ENCODE measurements at places on chromosomes 3 and 15.

DNA sequence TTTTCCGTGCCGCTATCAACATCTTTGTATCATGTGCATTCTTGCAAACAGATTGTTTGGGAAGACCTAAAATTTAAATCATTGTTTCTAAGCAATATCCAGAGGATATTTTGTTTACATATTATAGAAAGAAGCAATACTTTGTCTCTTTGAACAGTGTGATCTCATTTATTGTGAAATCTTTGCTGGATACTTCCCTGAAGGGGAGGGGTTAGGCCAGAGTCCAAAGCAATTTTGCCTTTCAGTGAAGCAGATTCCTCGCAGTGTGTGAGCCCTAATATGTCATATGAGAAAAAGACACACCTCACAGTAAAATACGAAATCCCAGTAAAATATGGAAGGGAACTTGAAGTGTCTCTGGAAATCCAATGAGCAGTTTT is 158.7 kb upstream of the SLCO3A1 start:
- no peak for DNase-seq

DNA sequence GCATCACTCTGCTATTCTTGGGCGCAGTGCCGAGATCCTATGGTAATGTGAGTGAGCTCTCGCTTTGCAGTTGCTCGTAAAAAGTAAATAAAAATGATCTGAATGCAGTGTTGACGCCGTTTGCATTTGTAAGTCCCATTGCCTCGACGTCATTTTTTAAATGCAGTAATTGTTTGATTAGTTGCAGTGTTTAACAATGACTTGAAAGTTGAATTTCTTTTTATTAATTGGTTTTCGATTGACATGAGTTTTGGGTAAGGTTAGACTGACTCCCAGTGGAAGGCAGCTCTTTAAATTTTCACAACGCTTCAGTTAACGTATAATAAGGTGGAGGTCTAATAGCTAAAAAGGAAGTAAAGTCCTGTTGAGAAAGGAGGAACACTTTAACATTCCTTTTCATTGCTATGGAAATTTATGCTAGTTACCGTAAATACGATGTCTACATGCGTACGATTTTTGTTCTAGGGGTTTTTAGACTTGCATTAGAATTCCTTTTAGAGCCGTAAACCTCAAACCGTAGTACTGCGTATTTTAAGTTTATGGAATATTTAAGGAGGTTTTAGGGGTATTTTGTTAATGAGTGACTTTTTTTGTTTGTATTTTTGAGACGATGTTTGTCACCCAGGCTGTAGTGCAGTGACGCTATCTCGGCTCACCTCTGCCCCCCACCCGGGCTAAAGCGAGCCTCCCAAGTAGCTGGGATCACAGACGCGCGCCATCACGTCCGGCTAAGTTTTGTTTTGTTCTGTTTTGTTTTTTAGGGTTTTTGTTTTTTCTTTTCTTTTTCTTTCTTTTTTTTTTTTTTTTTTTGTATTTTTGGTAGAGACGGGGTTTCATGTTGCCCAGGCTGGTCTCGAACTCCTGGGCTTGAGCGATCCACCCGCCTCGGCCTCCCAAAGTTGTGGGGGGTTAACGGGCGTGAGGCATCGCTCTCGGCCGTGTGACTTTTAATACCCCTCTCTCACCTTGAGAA is 1.4 kb downstream of the MORF4L1 start:
- DNase-seq = no peak

GRCh38 chr15:77821188-77821958 is 188.7 kb upstream of the LINGO1 start:
- DNase-seq = peak; percentile 37

GRCh38 chr3:127157171-127157828 is 35.6 kb upstream of the PRR23E start:
- no peak for DNase-seq

DNA sequence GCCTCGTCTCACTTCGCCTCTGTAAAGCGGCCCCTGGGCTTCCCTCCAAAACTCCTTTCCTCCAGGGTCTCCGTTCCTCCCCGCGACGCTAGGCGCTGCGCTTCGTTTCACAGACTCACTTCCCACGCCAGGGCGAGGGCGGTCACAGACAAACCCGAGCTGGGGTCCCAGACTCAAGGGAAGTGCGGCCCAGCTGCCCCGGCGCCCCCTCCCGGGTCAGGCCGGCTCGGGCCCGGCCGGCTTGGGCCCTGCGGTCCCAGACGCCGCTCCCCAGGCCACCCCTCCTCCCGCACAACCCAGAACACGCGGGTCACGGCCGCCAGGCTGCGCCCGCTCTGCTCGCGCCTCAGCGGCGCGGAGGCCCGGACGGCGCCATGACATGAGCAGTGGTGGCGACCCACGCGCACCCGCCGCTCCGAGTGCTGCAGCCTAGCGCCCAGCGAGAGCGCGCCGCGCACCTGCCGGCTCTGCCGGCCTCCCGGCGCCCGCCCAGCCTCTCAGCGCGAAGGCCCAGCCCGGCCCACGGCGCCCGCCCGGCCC is 547 bp downstream of the NUP210 start:
- DNase-seq = no peak

- no peak for DNase-seq
Observed at GRCh38 chr3:130661140-130661891, 85.3 kb downstream of the PIK3R4 start.

DNA sequence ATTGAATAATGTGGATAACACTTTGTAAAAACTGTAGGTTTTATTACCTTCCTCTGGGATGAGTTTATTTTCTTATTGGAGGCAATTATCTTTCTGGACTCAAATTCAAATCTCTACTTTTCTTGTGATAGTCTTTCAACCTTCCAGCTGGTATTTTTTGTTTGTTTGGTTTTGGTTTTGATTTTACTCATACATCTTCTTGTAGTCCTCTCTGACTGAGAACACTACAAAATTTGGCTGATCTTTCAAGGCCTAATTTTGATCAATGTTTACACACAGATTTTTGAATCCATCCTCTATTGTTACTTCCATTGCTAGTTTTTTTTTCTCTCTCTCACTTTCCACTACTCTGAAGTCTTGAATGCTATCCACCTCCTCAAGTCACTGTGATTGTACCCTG is 303.8 kb upstream of the NECTIN3 start:
- no peak for DNase-seq

GRCh38 chr3:113953677-113954076 is 5.9 kb downstream of the ZDHHC23 start:
- no peak for DNase-seq

GRCh38 chr3:8557298-8557697 is 55.7 kb downstream of the LMCD1 start:
- DNase-seq = no peak

- DNase-seq = no peak
Observed at GRCh38 chr3:140395134-140396075, 282.5 kb upstream of the TRIM42 start.

- no peak for DNase-seq
Observed at GRCh38 chr3:88137836-88138235, 11.9 kb upstream of the C3orf38 start.

DNA sequence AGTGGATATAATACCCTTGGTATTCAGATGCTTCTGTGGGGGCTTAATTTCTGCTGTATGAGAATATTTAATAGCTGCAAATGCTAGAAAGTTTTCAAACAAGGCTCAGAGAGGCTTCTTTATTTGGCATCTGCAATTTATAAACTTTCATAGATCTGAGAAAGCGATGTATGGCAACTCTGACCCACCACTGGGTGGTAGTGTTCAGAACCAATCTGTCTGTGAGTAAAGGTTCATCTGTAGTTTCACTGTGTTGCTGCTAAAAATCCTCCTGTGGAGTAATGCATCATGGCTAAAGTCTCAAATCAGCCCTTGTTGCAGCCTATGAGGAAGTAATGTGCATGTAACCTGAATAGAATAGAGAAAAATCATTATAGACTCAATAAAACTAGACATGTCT is 47.4 kb downstream of the CLSTN2 start:
- no peak for DNase-seq

GRCh38 chr3:68249265-68249664 is 594.9 kb upstream of the SUCLG2 start:
- DNase-seq = no peak

- peak; percentile 26 for DNase-seq
Observed at GRCh38 chr3:102536456-102536855, 101.6 kb downstream of the ZPLD1 start.

DNA sequence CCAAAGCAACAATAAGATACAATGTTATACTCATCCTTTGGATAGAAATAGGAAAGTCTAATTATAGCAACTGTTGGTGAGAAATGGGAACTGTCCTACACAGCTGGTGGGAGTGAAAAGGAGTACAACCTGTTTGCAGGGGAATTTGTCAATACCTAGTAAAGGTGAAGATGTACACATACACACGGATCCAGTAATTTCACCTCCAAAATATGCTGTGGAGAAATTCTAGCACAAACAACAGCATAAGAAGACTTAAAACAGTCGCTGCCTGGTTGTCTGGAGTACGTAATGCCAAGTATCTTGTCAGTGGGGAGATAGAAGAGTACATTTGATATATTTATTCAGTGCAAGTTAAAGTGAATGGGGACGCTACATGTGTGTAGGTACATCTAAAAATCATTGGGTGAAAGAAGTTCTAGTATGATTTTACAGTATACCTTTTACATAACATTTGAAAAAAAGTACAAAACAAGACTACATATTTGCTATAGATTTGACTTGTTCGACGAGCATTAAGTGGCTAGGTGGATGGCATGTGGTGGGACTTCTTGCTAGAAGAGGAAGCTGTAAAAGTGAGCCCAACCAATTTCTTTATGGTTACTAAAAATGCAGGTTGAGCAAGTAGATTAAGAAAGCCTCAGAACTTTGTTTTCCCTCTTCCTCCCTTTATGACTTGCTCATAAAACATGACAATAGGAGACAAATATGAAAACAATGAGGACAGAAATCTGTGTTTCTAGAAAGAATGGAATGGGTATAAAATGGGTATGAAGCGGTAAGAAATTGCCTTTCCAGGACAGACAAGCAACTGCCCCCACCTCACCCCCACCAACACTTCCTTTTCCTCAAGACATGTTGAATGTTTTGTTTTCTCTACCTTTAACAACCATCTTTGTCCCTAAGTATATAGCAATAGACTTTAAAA is 50.2 kb upstream of the CCR4 start:
- DNase-seq = no peak

- DNase-seq = no peak
Observed at GRCh38 chr3:132650153-132650552, 9.5 kb downstream of the ACAD11 start.

DNA sequence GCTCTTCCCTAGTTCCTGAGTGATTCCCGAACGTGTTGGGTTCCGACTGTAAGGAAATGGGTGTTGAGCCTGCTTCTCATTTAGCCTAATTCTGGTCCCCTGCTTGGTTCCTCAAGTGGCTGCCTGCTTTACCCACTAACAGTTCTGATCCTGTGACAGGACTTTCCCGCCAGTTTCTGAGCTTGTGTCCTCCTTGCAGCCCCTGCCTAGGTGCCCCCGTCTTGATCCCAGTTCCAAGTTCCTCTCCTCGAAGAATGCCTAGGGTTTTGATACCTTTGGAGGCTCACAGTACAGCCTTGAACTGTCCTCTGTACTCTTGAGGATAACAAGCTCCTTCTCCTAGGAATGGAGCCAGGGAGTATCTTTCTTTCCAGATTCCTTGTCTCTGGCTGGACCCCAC is 12.0 kb upstream of the RASGRF1 start:
- DNase-seq = no peak

DNA sequence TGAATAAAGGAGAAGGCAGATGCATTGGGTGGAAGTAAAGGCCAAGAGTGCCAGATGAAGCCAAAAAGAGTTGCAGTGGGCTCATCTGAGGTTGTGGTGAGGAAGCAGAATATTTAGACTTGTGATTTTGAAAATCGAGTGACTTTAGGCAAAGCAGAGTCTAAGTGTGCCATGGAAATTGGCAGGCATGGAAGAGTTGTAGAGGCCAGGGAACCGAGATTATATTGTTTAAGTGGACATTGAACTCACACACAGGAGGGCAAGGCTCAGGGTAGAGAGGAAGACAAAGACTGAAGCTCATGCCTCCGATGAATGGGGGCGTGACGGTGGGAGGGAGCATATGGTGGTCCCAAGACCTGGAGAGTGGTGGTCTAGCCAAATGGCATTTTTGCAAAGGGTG is 347.5 kb downstream of the EPHB1 start:
- DNase-seq = no peak

- no peak for DNase-seq
Observed at GRCh38 chr15:94677202-94677790, 445.9 kb downstream of the MCTP2 start.

GRCh38 chr3:3800685-3801493 is 1.7 kb downstream of the LRRN1 start:
- DNase-seq = no peak

DNA sequence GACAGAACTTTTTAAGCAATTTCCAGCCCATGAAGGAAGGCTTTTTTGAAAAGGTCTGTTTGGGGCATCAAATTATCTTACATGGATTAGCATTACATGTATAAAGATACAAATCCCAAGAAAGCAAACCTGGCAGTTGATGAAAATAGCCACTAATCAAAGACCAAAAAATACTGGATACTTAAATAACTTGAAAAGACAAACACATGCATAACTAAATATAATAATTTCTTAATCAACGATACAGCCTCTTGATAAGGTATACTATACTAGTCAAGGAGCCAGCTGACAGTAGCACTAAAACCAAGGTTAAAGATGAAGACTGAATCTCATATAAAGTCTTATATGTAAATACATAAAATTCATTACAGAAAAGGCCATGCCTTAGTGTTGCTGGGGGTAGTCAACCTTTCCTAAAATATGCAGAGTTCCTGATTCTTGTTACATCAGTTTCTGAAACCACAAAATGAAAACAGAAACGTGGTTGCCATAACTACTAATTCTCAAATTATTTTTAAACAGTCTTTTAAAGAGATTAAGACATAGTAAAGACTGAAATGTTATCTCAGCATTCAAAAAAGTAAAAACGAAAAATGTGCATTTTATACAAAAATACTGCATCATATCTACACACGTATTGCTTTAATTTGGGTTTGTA is 2.0 kb downstream of the ANKRD28 start:
- DNase-seq = no peak

GRCh38 chr3:169764312-169764881 is 463 bp downstream of the TERC start:
- DNase-seq = no peak

DNA sequence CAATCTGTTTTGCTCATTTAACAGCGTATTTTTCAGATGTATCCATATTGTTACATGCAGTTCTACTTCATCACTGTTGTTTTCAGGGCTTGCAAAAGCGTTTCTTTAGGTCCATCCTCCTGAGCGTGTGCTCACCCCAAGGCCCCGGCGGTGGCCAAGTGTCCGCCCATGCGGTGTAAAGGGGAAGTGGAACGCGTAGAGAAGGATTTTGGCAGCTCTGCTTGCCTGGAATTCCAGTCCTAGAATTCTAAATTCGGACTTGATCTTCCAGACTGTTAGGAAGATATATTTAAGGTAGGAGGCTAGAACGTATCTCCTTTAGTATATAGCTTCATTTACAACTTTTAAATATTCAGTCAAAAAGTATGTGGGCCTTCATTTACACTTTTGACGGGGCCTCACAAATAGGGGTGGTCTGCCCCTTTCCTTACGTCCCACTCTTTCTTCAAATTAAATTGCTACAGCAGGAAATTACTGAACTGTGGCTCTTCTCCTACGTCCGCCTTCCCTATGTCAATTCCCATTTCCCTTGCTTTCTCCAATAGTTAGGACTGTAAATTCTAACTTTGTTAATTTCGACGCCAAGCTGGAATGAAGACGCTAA is 609 bp upstream of the TBC1D23 start:
- DNase-seq = no peak

- no peak for DNase-seq
Observed at GRCh38 chr3:52194485-52195290, 3.3 kb upstream of the ALAS1 start.
